ENCODE measurements at places on chromosomes 6 and 20.
A peak's percentile ranks its signal among the peaks of the same experiment; 100 is the strongest.

DNA sequence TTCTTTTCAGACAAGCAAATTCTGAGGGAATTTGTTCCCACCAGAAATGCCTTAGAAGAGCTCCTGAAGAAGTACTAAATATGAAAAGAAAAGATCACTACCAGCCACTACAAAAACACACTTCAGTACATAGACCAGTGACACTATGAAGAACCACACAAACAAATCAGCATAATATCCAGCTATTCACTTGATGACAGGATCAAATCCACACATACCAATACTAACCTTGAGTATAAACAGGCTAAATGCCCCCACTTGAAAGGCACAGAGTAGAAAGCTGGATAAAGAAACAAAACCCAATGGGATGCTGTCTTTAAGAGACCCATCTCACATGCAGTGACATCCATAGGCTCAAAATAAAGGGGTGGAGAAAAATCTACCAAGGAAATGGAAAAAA is 43.3 kb downstream of the CENPW start:
- no peak for DNase-seq

DNA sequence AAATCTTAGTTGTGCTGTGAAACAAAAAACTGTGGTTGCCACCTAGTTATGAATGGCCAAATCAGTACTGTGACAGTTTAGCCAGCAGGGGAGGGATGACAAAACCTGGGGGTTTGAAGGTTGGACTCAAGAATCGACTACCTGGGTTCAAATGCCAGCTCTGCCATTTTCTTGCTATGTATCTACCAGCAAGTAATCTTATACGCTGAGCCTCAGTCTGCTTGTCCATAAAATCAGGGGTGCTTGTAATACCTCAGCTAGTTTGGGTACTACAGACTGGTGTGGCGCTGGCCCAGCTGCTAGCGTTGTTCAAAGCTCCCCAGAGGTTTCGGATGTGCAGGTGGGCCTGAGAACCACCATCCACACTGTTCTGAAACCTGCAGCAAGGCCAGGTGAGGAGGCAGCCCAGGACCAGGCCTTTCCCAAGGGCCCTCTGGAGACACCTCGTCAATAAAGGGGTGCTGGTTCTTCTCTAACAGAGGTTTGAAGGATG is 40.4 kb downstream of the TRAM2 start:
- no peak for DNase-seq

GRCh38 chr6:151549790-151550189 is 56.0 kb downstream of the CCDC170 start:
- no peak for DNase-seq

- DNase-seq = no peak
Observed at GRCh38 chr20:36805396-36805795, 31.8 kb upstream of the DSN1 start.

DNA sequence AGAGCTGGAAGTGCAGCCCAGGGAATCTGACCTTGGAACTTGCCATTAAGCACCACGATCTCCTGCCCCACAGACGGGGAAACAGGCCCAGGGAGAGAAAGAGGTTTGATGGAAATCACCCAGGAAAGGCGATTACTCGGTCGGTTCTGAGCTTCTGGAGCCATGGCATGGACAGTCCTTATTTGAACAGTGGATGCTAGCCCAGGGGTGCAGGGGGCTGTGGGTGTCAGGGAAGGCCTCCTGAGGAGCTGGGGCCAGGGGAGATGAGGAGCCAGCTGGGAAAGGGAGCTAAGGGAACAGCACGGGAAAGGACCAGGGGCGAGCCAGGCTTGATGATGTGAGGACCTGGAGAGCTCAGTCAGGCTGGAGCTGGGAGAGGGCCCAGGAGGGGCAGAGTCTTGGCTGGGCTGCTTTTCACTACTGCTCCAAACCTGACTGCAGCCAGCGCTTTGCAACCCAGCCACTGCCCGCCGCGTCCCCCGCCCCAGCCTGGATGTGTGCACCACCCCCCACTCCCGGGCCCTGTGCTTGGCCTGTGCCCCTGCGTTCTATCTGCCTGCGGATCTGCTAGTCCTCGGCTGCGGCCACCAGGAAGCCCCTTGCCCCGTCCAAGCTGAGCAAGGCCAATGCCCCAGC is 17.8 kb downstream of the SUN5 start:
- peak; percentile 22 for DNase-seq

GRCh38 chr20:32792731-32793458 is 26.9 kb upstream of the MAPRE1 start:
- DNase-seq = no peak

- no peak for DNase-seq
Observed at GRCh38 chr6:3707024-3707423, 44.5 kb downstream of the PXDC1 start.

GRCh38 chr6:74420221-74420620 is 724.2 kb downstream of the CD109 start:
- DNase-seq = no peak

DNA sequence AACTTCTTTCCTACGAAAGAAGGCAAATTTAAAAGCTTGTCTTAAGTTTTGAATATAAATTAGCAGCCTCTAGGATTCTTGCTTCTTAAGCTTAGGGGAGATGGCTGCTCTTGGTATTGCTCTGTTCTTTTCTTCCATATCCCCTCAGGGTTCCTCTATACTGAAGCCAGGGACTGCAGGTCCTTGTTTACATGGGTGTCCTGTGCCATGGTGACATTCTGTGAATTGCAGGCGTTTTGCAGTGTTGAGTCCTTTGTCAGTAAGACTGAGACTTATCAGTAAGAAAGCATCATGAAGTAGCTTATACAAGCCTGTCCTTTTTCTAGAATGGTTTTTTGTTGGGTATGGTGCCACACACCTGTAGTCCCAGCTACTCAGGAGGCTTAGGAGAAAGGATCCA is 147.8 kb downstream of the ARID1B start:
- no peak for DNase-seq

DNA sequence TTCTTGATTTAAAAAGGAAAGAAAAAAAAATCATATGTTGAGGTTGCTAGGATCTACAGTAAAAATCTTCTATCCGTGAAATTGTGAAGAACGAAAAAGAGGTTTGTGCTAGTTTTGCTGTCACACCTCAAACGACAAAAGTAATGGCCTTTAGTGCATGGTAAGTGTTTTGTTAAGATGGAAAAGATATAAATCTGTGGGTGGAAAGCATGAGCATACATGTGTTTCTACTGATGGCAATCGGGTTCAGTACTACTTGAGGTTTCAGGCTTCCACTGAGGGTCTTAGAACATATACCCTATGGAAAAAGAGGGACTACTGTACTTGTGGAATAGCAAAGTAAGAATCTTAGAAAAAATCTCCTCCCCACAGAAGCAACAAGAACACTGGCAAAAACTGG is 58.0 kb downstream of the AHI1 start:
- DNase-seq = no peak

GRCh38 chr20:31974296-31974695 is 6.3 kb downstream of the XKR7 start:
- no peak for DNase-seq

DNA sequence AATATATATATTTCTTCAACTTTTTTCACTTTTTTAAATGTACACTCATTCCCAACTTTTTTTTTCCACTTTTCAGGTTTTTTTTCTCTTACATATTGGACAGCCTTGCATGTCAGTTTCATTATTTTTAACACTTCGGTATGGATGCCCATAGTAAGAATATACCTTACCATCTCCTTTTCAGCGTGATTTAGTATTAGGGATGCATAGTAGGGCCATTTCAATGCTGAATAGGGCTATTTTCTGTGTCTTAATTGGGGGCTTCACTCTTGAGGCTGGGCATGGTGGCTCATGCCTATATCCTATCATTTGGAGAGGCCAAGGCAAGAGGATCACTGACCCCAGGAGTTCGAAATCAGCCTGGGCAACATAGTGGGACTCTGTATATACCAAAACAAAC is 6.7 kb downstream of the RNF114 start:
- DNase-seq = no peak

- no peak for DNase-seq
Observed at GRCh38 chr6:53035549-53036213, 29.5 kb upstream of the FBXO9 start.

DNA sequence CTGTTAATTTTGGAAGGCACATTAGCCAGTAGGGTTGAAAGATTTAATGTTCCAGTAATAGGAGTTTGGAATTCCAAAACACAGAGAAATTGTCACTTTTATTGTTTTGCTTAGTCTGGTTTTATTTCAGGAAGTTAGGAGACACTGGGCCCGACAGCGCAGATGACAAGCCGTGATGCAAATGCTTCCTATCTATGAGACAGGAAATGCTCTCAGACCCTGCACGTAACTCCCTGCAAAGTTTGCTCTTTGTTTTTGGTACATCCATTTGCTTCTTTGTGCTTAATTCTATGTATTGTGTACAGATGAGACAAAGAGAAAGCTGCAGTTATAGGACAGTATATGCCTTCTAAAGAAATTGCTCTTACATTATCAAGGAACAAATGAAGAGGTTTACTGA is 201.6 kb upstream of the SGK1 start:
- DNase-seq = no peak

DNA sequence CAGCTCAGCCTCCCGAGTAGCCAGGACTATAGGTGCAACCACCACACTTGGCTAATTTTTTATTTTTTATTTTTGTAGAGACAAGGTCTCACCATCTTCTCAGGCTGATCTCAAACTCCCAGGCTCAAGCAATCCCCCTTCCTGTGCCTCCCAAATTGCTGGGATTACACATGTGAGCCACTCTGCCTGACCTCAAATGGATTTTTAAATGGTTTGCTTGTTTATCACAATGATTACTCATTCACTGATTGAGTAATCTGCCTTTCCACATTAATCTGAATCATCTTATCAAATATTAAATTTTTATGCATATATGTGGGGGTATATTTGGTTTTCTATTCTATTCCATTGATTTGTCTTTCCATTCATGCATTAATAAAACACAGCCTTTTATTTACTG is 9.4 kb upstream of the KHDC1L start:
- DNase-seq = no peak

- no peak for DNase-seq
Observed at GRCh38 chr20:57678340-57678739, 31.5 kb downstream of the PMEPA1 start.

- no peak for DNase-seq
Observed at GRCh38 chr6:130156908-130157307, 65.8 kb downstream of the SAMD3 start.

GRCh38 chr20:41081276-41081814 is 52.7 kb downstream of the TOP1 start:
- no peak for DNase-seq

- DNase-seq = no peak
Observed at GRCh38 chr6:154458565-154459470, 51.7 kb downstream of the CNKSR3 start.

- DNase-seq = no peak
Observed at GRCh38 chr20:62832212-62832922, 15.5 kb downstream of the COL9A3 start.

- no peak for DNase-seq
Observed at GRCh38 chr6:151804585-151805285, 2.7 kb upstream of the ESR1 start.

GRCh38 chr20:58609026-58609425 is 42.1 kb upstream of the STX16 start:
- no peak for DNase-seq

DNA sequence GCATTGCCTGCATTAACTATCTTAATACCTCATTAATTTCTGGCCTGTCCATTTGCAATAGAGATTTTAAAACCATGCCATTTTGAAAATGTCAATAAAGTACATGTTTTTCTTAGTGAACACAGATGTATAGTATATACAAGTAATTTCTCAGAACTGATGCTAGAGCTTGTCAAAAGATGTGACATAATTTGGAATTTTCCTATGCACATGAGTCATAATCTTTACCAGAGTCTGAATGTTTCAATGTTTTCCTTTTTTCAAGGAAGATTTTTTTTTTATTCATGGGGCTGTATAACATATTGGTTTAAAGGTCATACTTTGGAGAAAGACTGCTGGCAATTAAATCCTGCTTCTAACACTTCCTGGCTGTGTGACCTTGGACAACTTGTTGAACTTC is 1347.5 kb upstream of the ADGRB3 start:
- DNase-seq = no peak

GRCh38 chr20:6919792-6920468 is 152.4 kb downstream of the BMP2 start:
- no peak for DNase-seq

- no peak for DNase-seq
Observed at GRCh38 chr6:45648262-45648620, 270.5 kb upstream of the SUPT3H start.

- DNase-seq = no peak
Observed at GRCh38 chr20:44552950-44553908, 29.1 kb upstream of the PKIG start.

All from hypothalamus (tissue), 51 donors.